Activated B cell treated with CpG ODN at 0.5 μM for 24 hours (primary cell): ENCODE measurements at places on chromosomes 2 and 18. TPM values are rescaled to one million over a fixed set of nuclear protein-coding genes. Genes with fewer than 3 reads are reported as not detected.

- no peaks in the 10 kb centered on the region for H3K4me1 ChIP-seq
- H3K27ac ChIP-seq: no peak overlapping the region
- no peaks in the 10 kb centered on the region for H3K36me3 ChIP-seq
- no peak for DNase-seq
- H3K4me3 ChIP-seq: no peak overlapping the region
Observed at GRCh38 chr2:66202586-66202985, 232.3 kb upstream of the MEIS1 start.

DNA sequence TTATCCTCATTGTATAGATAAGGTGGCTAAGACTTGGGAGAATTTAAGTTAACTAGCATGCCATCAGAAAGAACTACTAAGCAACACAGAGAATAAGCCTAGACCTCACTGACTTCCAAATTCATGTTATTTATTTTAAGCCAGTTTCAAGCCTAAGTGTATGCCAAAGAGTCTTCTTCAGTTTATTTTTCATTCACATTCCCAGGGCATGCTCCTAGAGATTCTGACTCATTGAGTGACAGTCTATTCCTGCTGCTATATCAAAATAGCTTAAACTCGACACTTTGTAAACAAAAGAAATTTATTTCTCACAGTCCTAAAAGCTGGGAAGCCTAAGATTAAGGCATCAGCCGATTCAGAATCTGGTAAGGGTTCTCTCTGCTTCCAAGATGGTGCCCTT lies 467.1 kb downstream of the MBD2 start:
- no peaks in the 10 kb centered on the region for H3K4me1 ChIP-seq
- no peaks in the 10 kb centered on the region for H3K27me3 ChIP-seq
- H3K27ac ChIP-seq: no peak overlapping the region
- no peak overlapping the region for H3K4me3 ChIP-seq
- DNase-seq: no peak
- no peaks in the 10 kb centered on the region for H3K36me3 ChIP-seq

DNA sequence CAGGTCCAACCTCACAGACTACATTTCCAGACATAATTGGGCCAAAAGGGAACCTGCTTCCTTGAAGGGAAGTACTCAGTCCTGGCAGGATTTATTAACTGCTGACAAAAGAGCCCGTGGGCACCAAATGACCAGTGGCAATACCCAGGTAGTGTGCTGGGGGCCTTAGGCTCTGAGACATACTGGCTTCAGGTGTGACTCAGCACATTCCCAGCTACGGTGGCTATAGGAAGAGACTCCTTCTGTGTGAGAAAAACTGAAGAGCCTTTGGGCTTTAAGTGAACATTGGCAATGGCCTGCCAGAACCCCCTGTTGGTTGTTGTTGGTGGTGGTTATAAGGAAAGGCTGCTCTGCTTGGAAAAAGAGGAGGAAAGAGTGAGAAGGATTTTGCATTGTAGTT lies 401.8 kb downstream of the KCNJ3 start:
- H3K4me3 ChIP-seq: no peak overlapping the region
- DNase-seq: no peak
- no peaks in the 10 kb centered on the region for H3K27me3 ChIP-seq
- H3K4me1 ChIP-seq: no peaks in the 10 kb centered on the region
- no peak overlapping the region for H3K27ac ChIP-seq

DNA sequence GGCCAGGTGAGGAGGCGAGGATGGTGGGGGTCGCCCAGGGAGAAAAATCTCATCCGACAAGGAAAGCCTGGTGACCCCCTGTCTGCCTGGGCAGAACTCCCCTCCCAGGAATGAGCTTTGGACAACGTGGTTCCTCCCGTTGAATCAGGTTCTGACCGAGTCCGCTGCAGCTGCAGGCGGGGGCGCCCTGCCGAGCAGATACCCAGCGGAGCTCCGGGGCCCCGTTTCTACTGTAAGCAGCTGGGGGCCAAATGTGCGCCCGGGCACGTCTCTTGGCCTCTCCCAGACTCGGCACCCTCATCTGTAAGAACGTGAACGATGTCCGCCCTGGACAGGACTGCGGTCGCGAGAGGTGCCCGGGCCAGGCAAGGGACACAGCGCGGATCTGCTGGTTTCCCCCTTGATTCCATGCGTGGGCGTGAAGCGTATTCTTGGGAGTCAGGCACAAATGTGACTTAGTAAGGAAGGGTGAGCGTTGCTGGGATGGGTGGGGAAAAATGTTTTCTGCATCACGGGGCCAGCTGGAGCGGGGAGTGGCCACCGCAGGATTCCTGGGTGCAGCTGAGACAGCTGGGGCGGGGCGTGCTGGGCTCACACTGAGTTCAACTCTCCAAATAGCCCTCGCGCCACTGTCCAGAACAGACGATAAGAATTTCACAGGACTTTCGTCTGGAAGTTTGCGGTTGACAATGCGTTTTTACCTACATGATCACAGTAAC lies 20.2 kb upstream of the TUBB6 start:
- H3K27ac ChIP-seq: no peak overlapping the region
- no peaks in the 10 kb centered on the region for H3K36me3 ChIP-seq
- peaks cover 6% of the 10 kb centered on the region for H3K4me1 ChIP-seq
- peaks cover 29% of the 10 kb centered on the region for H3K27me3 ChIP-seq

GRCh38 chr2:36513661-36514060 lies 84.3 kb downstream of the FEZ2 start:
- H3K27me3 ChIP-seq: no peaks in the 10 kb centered on the region
- no peaks in the 10 kb centered on the region for H3K4me1 ChIP-seq
- no peaks in the 10 kb centered on the region for H3K36me3 ChIP-seq
- DNase-seq: no peak
- no peak overlapping the region for H3K4me3 ChIP-seq
- H3K27ac ChIP-seq: no peak overlapping the region

CPO gene
- not detected in 2 replicates for total RNA-seq

CBLN2 gene
- total RNA-seq: 0.09 TPM in 1 of 2 replicates, not detected in the other

SEPTIN10 gene
- total RNA-seq: 0.35 and 0.69 TPM in 2 replicates
